ENCODE measurements at places on chromosomes 6 and 20.

GRCh38 chr6:121691126-121691551 lies 255.7 kb downstream of the GJA1 start:
- no peak for DNase-seq

- no peak for DNase-seq
Observed at GRCh38 chr6:121670511-121670910, 235.1 kb downstream of the GJA1 start.

- DNase-seq = no peak
Observed at GRCh38 chr6:34964564-34964963, 75.5 kb downstream of the ANKS1A start.

DNA sequence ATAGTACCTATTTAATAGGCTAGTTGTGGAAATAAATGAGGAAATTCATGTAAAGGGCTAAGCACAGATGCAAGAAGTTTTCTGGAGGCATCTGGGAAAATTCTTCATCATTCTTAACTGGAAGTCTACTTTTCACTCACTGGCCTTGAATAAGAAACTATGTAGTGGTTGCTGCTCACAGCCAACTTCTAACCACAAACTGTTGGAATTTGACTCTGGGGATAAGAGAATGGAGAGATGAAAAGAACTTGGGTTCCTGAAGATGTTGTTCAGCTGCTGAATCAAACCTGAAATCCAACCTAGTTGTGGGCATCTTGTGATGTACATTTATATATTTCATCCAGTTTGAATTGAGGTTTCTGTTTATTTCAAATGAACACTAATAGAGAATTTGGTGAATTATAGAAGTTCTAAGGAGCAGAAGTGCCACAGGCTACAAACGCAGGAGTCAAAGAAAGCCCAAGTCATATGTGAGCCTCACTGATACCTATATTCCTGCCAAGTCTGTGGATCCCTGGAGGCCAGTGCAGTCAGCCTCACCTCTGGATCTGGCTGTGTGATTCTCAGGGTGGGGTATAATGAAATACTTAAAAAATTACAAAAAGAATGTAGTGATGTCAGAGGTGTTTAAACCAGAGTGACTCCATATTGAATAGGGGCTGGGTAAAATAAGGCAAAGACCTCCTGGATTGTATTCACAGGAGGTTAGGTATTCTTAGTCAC lies 18.7 kb upstream of the MEI4 start:
- no peak for DNase-seq

DNA sequence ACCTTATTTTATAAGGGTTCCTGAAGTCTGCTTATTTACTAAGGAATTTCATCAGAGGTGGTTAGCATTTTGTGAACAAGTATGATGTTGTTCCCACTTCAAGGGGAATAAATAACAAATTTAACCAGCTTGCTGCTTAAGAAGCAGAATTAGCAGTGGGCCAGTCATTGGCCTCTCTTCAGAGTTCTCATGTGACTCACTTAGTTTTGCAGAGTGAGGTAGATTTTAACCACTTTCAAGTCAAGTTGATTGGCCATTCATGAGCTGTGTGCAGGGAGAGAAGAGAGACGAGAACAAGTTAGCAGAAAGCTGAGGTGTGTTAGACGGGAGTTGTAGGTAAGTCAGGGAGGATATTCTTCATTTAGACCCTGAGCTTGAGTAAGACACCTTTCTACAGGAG lies 18.1 kb downstream of the TOP1 start:
- no peak for DNase-seq

DNA sequence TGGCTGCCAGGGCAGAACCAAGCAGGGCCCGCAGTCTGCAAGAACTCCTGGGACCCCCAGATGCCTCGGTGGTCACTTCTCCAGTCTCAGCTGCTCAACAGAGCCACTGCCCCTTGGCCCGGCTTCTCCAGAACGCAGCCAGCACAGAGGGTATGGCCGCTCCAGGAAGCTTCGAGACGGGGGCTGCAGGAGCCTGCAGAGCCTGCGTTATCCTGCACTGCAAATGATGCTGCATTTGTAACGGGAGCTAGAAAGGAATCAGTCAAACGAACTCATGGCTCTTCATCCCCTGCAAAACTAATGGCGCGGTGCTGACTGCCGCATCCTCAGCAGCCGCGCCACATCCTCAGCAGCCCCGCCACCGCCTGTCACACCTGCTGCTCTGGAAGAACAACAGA lies 254.9 kb downstream of the TAF4 start:
- DNase-seq = no peak

All from stimulated activated CD4-positive, alpha-beta T cell treated with anti-CD3 and anti-CD28 coated beads, Interleukin-12 subunit alpha, Interleukin-12 subunit beta, amount 100 ng/mL, for 24 hours (primary cell).